ENCODE measurements at places on chromosomes 6 and 20. TPM values are rescaled to one million over a fixed set of nuclear protein-coding genes. Genes with fewer than 3 reads are reported as not detected.

The TMEM244 gene
- total RNA-seq, result not detected

The OR12D3 gene
- not detected for total RNA-seq

The RSPH4A gene
- 0.26 TPM for total RNA-seq

The CDSN gene
- not detected for total RNA-seq

The ADGRG6 gene
- 76.6 TPM for total RNA-seq

The LRRN4 gene
- not detected for total RNA-seq

The RUNX2 gene
- 1.2 TPM for total RNA-seq

The HLA-DPB1 gene
- not detected for total RNA-seq

Measured in A549 treated with ZK216348 at 1 μM for 4 hours (cell line).